Stimulated activated CD4-positive, alpha-beta T cell treated with anti-CD3 and anti-CD28 coated beads, Interleukin-1b, Interleukin-23, amount 100 ng/mL, for 4 hours (primary cell): ENCODE measurements at places on chromosomes 16 and 17.

GRCh38 chr17:40314584-40314956 is 5.6 kb downstream of the RARA start:
- DNase-seq, result peak; percentile 80

GRCh38 chr16:16118337-16118736 is 105.0 kb downstream of the ABCC6 start:
- DNase-seq, result no peak

- no peak for DNase-seq
These were observed 4.2 kb downstream of the CDRT4 start for GRCh38 chr17:15462976-15463772.

GRCh38 chr17:13885953-13886889 is 183.1 kb upstream of the COX10 start:
- no peak for DNase-seq

GRCh38 chr17:33561569-33562334 is 268.7 kb upstream of the ASIC2 start:
- DNase-seq, result no peak

DNA sequence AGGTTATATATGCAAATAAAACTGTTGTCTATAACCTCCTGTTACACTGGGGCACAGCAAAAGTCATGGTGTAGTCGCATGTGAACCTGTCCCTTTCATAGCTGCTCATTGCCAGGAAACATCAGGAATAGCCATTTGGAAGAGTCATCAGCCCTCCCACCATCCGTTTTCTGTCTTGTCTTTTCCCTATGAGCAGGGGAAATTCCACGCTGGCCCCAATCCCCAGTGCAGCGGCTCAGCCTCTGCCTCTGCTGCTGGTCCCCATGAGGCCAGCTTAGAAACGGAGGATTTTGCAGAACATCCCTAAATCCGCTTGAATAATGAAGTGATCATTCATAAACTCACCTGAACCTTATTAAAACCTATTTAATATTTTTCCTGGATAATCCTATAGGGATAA is 10.5 kb downstream of the MAPT start:
- DNase-seq, result no peak

GRCh38 chr16:53905028-53905427 is 201.1 kb downstream of the FTO start:
- no peak for DNase-seq

- DNase-seq, result no peak
These were observed 30.7 kb downstream of the CCR7 start for GRCh38 chr17:40534371-40535189.

DNA sequence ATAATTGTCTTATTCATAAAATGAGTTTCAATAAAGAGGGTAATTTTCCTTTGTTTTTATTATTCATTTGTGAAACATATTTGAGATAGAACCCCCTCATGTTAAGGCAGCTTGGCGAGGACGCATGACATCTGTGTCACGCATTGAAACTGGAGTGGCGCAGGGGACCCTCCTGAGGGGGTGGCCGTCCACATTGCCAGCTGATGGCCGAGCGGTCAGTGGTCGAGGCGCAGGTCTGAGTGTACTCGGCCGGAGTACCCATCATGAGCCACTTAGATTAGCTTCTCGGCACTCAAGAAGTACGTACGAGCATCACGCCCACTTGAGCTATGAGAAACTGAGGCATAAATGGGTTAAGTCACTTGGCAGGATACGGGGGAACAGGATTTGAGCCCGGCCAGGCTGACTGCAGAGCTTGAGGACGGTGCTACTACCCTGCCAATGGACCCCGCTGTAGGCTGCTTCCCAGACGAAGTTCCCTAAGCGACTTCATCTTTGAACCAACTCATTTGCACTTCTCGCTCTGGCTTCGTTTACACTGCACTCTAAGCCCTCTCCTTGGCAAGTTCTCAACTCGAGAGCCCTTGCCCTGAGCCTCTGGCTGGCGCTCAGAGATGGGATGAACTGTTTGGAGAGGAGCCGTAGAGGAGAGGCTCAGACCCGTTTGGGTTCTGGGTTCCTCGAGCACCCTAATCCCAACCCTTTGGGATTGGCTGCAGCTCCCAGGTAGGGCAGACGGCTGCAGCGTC is 91.8 kb downstream of the SDK2 start:
- DNase-seq, result no peak

DNA sequence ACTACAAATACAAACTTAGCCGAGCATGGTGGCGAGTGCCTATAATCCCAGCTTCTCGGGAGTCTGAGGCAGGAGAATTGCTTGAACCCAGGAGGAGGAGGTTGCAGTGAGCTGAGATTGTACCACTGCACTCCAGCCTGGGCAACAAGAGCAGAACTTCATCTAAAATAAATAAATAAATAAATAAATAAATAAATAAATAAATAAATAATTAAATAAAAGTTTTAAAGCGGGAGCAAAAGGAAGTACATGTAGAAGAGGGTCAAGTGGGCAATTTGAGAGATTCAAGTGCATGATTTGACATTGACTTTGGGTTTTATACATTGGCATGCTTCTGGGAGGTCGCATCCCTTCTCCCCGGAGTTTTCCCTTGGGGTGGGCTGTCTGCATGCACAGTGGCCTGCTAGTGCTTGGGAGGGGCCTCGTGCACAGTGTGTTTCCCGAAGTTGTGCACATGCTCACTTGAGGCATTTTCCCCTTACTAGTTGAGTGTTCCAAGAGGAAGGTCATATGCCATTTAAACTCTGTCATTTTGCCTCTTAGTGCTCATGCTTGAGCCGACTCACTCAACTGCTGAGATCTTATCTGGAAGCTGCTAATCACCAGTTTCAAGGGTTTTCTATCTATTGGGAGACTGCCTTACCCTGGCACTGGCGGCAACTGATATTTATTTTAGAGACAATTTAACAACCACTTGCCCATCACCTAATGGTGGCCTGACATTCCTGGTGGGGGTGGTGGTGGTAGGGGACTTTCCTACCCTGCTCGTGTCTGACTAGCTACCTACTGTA is 193.2 kb upstream of the MPHOSPH6 start:
- no peak for DNase-seq

DNA sequence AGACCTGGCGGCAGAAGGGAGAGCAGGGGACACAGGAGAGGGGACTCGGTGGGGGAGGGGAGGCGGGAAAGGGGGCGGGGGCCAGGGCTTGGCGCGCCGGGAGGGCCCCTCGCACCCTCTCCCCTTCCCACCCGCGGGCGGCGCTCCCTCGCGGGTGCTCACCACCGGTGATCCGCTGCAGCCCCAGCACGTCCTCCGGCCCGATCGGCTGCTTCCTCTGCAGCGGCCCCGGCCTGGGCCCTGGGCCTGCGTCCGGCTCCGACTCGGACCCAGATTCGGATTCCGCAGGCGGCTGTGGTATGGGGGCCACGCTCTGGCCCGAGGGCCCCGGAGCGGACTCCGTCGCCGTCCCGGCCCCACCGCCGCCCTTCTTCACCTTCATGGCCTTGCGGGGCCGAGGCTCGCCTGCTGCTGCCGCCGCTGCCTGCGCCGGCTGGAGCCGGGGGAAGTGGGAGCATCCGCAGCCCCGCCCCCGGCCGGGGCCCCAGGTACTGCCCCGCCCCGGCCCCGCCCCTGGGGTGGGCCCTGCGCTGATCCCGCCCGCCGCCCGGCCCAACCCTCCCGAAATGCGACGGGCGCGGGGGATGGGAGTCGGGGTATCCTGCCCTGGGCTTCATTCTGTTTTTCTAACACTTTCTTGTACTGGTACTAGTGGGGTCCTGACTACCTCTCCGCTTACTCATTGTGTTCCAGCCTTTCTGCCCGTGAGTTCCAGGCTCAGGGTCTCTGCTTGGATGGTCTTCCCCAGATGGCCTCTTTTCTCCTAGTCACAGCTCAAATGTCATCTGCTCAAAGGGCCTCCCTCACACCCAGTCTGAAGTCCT is at the start of gene UNC119:
UNC119 (minus strand) TSS at position 449 of the 824 bp plus-strand sequence; CDS start at position 382, 67 bp downstream.
- peak; percentile 72 for DNase-seq

GRCh38 chr16:82149536-82149935 is 20.5 kb downstream of the MPHOSPH6 start:
- DNase-seq, result no peak

GRCh38 chr17:40541060-40541872 is 24.0 kb downstream of the CCR7 start:
- peak; percentile 57 for DNase-seq

- DNase-seq, result no peak
These were observed 45.9 kb downstream of the ABAT start for GRCh38 chr16:8720080-8720966.

DNA sequence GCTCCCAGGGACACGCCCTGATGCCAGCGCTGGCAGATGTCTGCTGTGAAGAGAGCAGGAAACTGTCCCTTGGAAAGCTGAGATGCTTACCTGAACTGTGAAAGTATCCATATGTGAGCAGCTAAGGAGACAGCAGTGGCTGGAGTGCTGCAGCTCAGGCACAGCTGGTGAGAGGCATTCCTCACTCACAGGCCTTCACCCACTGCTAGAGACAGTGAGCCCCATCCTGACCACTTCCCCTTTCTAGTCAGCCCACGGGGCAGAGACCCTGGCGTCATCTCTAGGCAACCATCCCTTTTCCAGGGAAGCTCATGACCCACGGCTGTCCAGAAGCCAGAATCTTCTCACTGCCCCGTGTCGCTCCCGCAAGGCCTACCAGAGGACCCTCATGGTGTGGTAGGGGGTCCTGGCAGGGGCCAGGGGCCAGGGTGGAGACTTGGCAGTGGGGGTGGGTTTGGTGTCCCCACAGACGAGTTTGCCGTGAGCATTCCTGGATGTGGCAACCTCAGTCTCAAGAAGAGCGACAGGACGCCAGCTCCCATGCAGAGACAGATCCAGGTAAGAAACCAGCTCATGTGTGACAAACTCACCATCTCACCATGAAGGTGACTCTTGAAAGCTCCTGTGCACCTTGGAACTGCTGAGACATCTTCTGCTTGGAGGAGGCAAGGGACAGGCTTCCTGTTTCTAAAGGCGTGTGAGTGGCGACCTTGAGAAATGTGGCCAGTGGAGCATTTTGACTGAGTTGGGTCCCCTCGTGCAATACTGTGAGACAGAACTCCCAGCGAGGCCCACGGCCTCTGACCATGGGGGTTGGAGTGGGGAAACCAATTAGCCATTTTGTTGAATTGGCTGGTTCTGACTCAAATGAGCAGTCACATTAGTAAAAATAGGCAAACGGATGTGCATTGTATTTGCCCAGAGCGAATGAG is at the start of gene SCIMP:
SCIMP (minus strand) TSS at position 216 of the 932 bp plus-strand sequence; CDS start at position 111, 105 bp downstream.
- DNase-seq, result no peak

- no peak for DNase-seq
These were observed 94.8 kb downstream of the RMI2 start for GRCh38 chr16:11439790-11440656.
